ENCODE measurements at places on chromosomes 2 and 18.

GRCh38 chr2:206584323-206585116 is 57.8 kb upstream of the FAM237A start:
- DNase-seq, result no peak

- no peak for DNase-seq
These were observed 52.5 kb downstream of the TMEM18 start for GRCh38 chr2:624551-625347.

- DNase-seq, result no peak
These were observed 479.4 kb upstream of the MYT1L start for GRCh38 chr2:2810504-2810903.

DNA sequence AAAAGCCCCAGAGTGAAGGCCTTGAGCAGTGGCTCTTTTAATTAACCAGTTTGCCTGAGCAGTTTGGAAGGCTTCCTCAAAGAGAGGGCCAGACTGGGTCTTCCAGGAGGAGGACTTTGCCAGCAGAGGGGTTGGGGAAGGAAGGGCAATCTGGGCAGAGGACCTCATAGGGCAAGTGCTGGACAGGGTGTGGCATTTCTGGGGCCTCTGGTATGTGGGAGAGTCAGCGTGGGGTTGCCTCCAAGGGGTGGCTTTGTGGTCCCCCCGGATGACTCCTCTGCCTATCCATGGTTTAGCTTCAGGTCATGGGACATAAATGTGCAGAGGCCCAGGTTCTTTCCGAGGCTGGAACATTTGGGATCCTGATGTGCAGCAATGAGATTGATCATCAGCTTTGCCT is 12.6 kb downstream of the GLI2 start:
- no peak for DNase-seq

GRCh38 chr2:206556357-206556949 is 85.8 kb upstream of the FAM237A start:
- no peak for DNase-seq

DNA sequence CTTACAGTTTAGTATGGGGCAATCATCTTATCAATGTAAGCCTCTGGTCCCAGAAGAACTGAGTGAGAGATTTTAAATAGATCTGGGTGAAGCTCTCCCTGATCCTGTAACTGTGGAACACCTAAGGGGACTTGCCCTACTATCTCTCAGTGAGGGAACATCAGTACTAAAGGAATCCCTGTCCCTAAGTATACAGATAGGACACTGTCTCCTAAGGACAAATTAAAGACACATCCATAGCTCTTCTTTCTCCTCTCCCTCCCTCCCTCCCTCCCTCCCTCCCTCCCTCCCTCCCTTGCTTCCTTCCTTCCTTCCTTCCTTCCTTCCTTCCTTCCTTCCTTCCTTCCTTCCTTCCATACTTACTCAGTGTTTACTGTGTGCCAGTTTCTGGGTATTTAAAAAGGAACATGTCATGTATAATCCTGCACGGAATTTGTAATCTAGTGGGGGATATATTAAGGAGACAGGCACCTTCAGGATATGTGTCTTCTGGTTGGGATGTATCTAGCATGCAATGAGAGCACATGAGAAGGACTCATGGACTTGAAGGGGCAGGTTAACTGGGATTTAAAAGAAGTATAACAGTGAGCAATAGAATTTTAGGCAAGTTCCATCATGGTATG is 222.2 kb upstream of the ATP5MC3 start:
- DNase-seq, result no peak

DNA sequence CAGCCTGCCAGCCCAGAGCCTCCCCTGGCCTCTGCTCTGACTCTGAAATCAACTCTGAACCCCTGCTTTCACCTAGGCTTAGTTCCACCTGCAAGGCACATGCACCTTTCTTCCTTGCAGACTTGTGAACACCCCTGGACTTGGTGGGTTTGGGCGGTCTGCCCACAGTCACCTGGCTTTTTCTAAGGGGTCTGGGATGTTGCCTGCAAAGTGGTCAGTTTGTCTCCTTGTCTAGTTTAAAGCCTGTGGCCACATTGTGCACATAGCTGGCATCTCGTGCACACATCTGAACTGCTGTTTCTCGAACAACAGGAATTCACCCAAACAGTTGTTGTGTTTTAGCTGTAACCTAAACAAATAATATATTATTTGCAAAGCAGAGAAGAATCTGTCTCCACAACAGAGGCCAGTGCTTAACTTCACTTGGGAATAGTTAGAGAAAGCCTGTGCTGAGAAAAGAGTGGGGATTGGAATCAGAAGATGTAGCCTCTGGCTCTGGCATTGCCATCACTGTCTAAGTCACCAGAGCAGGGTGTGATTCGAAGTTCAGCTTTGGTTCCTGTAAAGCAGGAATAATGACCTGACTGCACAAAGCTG is 108.5 kb downstream of the TMEM18 start:
- no peak for DNase-seq

DNA sequence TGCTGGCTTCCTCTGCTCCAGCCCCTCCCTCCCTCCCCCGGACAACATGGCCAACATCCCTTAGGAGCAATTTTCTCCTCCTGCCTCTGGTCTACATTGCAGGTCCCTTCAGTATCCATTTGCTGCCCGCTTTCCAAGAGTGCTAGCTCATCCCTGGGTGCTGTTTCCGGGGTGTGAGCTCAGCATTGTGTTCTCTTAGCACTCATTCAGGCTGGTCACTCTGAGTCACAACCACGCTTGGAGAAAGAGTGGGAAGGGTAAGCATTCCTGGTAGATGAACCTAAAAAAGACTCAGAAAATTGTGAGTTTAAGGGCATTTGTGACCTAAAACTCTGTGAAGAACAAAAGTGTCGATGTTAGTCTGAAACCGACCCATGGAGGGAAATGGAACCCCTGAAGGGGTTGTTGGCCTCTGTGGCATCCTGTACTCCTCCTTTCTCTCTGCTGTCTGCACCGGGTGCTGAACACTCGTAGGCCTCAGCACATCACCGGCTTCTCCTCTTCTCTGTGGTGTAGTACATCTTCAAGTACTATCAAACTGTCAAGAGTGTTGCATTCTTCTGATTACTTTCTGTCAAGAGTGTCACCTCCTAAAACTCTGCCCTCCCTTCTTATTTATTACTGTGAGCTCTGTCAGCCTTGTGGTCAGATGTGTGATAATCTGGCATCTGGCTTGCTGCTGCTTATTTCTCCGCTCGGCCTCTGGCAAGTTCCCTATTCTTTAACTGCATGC is 73.0 kb downstream of the CTNNA2 start:
- no peak for DNase-seq

GRCh38 chr2:40488101-40488601 is 36.3 kb upstream of the SLC8A1 start:
- DNase-seq, result no peak

GRCh38 chr18:59359576-59359952 is 499 bp upstream of the LMAN1 start:
- DNase-seq, result no peak

DNA sequence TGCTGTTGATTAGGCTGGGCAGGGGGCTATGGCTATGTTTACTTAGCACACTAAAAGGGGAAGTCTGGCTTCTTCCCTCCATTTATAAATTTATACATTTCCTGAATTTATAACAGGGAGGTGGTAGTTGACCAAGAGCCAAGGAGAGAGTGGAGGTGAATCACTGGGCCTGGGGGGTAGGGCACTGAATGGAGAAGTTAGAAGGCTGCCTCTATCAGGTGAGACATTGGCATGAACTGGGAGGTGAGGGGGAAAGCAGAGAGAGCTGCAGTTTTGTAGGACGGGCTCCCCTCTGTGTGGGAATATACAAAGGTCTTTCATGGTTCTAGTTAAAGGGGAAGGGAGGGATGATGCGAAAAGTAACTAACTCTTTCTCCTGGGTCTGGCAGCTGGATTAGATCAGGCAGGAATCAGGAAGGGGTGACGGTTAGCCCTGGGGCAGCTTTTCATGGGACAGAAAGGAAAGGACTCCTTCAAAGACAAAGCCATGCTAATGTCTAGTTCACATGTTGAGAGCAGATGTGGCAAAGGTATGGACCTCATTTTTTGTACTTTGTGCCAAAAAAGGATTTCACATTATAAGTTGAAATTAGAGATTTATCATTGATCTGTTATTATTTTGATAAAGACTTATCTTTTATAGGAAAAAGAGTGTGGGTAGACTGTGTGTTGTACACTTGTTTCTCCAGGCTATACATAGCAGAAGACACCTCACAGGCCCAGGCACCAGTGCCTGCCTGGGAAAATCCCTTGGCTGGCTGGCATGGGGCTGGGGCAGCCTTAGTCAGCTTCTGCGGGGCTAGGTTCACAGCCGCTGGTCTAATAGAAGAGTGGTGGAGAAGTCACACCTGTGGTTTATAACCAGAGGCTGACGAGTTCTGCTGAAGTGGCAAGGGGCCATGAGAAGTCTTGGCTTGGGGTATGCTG is 158.7 kb downstream of the CLIP4 start:
- DNase-seq, result no peak

- DNase-seq, result no peak
These were observed 283.5 kb upstream of the HDAC4 start for GRCh38 chr2:239684271-239684810.

DNA sequence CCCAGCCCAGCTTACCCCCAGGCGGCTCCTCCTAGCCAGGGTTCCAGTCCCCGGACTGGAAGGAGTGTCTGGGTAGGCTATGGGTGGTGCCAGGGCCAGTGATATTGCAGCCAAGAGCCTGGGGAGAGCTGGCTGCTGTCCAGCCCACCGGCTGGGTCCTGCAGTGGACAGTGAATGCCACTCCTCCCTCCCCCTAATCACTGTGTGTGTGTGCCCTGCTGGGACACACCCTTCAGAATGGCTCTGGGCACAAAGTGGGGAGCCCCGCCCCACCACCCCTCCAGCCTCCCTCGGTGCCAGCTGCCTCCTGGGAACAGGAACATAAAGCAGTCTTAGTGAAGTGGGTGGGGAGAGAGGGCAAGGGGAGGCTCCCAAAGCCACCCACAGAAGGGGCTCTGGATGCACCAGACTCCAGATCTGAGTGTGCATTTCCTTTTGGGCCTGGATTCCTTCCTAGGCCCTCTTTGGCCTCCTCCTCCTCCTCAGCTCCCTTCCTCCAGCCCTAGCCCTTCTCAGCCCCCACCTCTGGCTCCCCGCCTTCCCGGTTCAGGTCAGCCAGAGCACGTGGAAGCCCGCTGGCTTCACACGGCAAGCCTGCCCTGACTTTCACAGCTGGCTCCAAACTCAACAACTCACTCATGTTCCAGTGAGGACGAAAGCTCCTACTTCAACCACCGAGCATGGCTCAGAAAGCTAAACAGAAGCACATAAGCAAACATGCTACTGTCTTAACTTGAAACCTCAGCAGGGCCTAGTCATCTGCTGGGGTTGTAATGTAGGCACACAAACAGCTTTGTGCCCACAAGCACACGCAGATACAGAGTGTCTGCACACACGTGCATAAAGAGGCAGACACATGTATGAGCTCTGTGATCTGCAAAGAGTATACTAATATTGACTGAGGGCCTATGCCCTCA is 209.2 kb upstream of the SMAD2 start:
- no peak for DNase-seq

- no peak for DNase-seq
These were observed 168.5 kb downstream of the TMEFF2 start for GRCh38 chr2:192026059-192026824.

- no peak for DNase-seq
These were observed 154.1 kb upstream of the HS6ST1 start for GRCh38 chr2:128472789-128473174.

DNA sequence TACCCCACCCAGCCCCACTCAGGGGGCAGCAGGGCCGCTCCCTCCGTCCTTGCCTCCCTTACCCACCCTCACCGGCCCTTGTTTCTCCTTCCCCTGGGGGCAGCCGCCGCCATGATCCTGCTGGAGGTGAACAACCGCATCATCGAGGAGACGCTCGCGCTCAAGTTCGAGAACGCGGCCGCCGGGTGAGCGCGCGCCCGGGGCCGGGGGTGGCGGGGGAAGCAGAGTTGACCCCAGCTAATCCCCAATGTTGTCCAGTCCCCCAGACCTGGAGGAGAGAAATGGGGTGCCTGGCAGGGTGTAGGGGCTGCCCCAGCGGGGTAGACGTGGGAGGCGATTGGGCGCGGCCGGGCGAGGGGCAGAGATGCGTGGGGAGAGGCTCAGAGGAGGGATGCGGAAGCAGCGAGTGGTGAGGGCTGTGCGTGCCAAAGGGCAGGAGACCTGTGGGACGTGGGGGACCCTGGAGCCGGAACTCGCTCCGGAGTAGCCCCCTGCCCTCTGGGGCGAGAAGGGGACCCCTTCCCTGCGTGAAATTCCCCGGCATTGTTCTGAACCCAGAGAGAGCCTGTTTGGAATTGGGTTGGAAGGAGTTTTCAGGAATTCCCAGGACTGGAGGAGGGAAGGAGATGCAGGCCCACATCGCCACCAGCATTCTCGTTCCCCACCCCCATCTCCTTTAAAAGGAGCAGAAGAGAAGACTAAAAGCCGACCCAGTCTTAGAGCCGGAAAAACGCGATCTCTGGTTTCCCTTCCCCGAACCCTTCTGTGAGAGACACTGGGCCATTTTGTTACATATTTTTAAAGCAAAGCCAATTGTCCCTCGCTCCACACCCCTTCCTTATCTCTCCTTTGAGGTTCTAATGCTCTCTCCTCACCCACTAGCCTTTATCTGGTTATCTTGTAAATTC is 625 bp downstream of the ARPC2 start:
- DNase-seq, result peak; percentile 82

DNA sequence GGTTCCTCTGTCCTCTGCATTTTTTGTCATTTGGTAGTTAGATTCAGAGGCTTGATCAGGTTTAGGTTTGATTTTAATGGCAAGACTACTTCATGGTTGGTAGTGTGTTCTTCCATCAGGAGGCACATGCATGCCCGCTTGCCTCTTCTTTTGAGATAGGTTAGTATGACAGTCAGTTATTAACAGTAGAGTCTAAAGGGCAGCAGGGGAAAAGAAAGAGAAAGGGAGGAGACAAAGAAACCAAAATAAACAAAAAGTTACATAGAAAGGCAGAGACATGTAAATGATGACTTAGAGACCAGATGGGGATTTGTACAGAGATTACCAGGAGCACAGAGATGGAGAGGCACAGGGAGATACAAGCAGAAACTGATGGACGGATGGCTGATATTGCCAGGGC is 10.2 kb upstream of the RMP24 start:
- no peak for DNase-seq

GRCh38 chr2:121489911-121490583 is 40.6 kb upstream of the RNU4ATAC start:
- no peak for DNase-seq

DNA sequence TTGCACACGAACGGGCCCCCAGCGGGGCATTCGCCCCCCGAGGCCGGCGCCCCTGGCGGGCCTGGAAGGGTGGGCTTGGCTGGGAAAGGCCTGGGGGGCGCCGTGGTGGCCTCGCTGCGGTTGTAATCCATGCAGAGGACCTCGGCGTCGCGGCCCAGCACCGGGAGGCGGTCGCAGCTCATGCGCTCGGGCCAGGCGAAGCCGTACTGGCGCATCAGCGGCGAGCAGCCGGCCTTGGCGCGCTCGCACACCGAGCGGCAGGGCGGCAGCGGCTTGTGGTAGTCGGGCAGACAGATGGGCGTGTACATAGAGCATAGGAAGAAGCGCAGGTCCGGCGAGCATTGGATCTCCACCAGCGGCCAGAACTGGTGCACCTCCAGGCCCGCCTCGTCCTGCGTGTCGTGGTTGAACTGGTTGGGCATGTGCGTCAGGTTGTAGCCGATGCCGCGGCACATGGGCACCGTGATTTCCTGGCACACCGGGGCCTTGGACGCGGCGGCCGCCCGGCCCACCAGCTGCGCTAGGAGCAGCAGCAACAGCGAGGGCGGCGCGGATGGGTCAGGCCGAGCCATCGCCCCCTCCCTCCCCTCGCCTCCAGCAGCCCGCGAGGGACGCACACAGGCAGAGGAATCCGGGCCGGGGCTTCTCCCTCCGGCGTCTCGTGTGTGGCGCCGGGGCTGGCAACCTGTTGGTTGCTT is 1.4 kb downstream of the FZD5 start:
- DNase-seq, result peak; percentile 39

Measured in activated naive CD4-positive, alpha-beta T cell treated with anti-CD3 and anti-CD28 coated beads for 36 hours (primary cell).